ENCODE measurements at places on chromosomes 2 and 18.

GRCh38 chr18:21803495-21803894 is 62.9 kb downstream of the MIB1 start:
- DNase-seq, result no peak

DNA sequence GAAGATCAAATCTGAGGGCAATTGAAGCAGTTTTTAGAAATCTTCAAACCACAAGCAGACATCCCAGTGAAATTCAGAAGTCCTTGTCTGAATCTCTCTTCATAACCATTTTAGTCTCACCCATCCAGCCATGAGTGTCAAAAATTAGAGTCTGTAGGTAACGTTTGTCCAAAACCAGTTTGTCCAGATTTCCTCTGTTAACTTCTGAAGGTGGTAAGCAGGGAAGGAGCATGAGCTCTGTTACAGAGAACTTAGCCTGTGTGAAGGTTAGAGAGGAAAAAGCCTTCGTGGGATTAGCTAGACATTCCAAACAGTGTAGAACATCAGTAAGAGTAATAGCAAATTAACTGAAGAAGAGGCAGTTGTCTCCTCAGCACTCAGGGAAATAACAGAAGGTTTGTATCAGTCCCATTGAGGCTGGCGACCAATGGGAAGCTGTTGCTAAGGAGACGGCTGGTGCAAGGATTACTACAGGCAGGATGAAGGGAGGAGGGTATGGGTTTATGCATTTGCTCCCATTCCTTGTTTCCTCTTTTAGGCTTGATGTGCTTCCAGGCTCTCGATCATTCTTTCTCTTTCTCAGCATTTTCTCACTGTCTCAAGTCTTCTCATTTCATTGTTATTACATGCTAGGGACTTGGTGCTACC is 8.7 kb upstream of the GPR155 start:
- no peak for DNase-seq

DNA sequence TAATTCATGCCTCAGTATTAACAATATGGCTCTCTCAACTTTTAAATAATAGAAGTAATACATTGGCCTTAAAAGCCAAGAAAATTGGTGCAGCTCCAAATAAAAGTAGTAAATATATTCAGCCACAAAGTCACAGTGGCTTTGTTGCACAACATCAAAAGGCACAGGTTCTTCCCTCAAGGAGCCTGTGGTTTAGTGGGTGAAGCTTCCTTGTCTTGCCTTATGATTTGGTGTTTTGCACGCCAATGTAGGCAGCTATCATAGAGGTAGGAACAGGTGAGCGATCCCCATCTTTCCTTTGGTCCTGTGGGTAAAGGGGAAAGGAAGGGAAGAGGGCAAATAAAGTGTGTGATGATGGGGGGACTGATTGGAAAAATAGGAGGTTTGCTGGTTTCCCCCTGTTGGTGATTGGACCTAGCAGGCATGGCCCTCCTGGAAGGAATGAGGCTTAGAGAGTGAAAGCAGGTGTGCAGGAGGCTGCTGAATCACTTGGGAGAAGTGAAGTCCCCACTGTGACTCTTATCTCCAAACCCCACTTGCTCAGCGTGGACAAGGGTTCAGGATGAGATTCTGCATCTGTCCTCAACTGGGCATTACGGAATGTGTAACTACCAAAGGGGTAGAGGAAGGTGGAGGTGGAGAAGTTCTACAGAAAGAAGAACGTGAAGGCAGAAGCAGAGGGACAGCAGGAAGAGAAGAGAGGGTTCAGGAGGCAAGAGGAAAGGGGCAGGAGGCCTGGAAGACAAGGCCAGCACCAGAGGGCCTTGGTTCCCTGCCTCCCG is 20.1 kb upstream of the TNP1 start:
- DNase-seq, result no peak

DNA sequence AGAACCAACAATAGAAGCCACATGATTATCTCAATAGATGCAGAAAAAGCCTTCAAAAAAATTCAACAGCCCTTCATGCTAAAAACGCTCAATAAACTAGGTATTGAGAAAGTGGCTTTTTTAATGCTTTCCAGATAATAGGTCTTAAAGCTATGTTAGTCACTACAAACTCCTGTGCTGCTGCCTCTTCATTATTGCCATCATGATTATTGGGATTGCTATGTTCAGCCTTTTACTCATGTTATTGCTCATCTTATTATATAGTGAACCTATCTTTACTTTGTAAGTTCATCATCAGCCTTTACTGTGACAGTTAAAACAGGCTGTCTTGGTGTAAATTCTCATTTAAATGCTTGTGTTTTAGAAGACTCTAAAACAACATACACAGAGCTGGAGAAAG is 1557.2 kb upstream of the ZEB2 start:
- no peak for DNase-seq

GRCh38 chr2:49241501-49241900 is 87.2 kb upstream of the FSHR start:
- no peak for DNase-seq

- DNase-seq, result no peak
These were observed 56.7 kb downstream of the NFATC1 start for GRCh38 chr18:79452190-79452990.

GRCh38 chr18:11504962-11505361 is 104.4 kb upstream of the SLC35G4 start:
- DNase-seq, result no peak

GRCh38 chr18:7856116-7856515 is 289.0 kb downstream of the PTPRM start:
- DNase-seq, result no peak

GRCh38 chr2:227657199-227657845 is 9.3 kb upstream of the SCYGR5 start:
- no peak for DNase-seq

DNA sequence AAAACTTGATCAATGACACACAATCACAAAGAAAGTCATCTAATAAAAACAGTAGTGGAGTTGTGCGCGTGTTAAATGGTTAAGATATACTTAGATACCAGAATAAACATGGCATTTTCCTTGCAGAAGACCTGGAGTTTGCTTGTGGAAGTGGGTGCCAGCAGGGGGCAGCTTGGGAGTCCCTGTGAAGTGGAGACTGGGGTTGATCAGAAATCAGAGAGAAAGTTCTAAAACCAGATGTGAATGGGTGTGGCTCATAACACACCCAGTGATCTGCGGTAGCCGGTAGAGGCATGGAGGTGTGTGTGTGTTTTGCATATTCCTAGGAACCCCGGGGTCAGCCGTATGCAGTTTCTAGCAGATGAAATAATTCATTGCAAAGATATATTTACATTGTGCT is 300.1 kb upstream of the TRIB2 start:
- DNase-seq, result no peak

DNA sequence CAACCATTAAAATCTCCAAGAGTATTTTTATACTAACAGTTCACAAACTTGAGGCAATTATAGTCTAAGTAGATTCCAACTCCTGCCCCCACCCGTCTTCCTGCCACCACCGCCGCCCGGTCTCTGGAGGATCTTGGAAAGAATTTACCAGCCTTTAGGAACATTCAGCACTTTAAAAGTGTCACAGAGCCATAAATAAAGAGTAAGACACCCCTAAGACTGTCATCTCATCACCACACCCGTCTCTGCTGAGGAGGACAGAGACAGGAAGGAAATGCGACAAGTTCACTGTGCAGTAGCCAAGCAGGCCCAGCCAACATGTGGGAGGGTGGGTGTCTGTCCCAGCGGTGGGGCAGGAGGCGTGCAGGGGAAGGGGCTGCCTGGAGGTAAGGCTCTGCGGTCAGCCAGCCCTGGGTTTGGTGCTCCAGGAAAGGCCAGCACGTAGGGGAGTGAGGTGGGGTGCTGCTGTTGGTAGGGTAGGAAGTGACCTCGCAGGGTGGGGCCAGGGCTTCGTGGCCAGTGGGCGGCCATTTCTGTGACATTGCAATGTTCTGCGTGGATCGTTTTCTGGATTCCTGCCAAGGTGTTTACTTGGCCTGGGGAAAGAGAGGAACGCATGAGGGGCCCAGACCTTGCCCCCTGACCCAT is 111.6 kb downstream of the FAM210A start:
- no peak for DNase-seq

- no peak for DNase-seq
These were observed 11.9 kb downstream of the STON1 start for GRCh38 chr2:48541666-48542389.

GRCh38 chr18:59669872-59670657 is 27.2 kb downstream of the CCBE1 start:
- DNase-seq, result no peak

GRCh38 chr2:187390891-187391290 is 57.2 kb downstream of the CALCRL start:
- DNase-seq, result no peak

DNA sequence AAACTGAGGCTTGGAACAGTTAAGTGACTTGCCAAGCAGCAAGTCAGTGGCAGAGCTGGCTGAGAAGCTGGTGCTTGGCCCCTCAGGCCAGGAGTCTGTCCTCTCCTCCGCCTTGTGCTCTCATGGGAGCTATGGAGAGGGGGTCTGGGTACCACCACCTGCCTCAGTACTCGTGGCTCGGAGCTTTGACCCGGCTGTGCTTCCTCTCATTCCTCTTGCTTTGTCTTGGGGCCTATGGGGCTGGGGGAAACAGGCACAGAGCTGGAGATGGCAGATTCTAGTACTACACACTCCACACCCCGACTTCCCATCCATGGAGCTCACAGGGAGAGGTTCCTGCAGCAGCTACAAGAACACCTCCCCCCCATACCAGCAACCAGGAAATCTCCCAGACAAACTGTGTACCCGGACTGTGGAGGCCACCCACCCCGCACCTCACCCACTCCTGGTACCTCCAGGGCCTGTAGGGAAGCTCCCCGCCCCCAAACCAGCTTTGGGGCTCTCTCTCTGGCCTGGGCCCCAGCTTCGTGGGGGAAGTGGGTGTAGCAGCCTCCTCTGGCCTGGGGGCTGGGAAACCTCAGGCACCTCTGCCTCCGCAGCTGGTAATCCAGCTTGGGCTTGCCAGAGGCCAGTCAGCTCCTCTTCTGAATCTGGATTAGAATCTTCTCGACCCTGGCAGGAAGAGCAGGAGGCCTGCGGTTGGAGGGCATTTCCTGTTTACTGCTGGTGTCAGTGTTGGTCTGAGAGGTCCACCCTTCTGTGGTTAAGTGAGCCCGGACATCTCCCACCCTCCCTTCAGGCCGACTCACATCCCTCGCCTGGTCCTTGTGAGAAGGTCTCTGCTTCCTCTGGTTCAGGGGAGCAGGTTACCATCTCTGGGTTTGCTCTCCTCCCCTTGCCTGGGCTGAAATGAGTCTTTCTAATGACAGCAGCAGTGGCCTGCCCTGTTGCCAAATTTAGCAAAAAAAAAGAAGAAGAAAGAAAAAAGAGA is 22.3 kb upstream of the RHOB start:
- DNase-seq, result no peak

GRCh38 chr2:121591199-121591598 is 58.1 kb downstream of the CLASP1 start:
- DNase-seq, result no peak

GRCh38 chr2:239710953-239711861 is 310.4 kb upstream of the HDAC4 start:
- no peak for DNase-seq

- no peak for DNase-seq
These were observed 13.0 kb downstream of the AMER3 start for GRCh38 chr2:130768191-130768855.

DNA sequence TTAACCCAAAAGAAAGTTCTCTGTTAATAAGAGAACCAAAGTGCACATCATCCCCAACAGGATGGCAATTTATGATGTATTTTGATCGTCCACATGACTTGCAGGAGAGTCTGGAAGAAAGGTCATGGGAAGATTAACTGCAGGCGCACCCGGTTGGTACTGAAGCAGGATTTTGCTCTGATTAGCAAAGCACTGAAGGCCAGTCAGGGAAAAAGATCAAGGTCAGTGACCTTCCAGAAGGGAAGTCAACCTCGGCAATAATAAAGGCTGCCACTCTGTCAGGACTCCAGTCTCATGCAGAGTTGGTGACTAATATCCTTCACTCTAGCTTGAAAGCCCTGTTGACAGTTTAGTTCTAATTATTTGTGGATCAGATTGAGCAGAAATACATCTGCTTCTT is 432.7 kb upstream of the RAB12 start:
- DNase-seq, result no peak

DNA sequence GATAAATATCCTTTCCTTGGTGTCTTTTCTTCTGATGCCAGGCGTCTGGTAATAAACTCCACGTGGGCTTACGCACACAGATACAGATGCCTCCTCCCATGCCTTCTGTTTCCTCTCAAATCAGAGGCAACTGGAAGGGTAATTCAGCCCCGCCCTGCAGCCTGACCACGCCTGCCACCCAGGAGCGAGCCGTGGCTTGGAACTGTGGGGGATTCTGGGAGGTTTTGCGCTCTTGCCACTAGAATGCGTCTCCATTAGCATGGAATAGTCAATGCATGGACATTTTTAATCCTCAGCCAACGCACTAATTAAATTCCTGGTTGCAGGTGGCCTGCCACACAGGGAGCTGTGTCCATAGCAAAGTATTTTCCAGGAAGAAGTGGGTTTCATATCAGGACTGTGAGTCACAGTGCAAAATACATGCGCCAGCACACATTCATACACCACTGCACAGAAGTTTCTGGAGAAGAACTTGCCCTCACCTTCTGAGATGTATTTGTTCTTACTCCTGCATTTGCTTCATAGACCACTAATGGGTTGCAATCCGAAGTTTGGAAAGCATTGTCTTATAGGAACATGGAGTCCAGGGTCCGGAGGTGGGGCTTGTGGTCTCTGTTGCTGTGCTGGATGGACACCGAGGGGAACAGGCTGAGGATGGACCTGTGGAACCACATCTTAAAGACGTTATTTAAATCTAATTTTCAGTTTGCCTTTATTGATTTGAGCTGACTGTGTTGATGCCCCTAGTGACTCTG is 151.4 kb downstream of the LDLRAD4 start:
- no peak for DNase-seq

DNA sequence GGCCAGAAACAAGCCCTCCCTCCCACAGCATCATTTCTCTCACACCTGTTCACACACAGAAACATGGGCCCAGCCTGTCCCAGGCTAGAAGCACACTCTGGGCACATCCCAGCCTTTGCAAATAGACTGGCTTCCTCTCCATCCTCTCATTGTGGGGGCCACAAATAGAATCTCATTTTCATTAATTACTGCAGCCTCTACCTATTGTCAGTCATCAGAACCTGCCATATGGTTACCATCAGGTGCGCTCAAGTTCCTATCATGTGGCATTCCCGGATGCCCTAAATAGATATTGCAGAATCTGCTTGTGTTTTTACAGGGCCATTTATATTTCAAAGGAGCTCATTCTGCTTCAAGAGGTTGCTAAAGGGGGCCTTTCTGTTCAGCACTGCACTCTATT is 460.7 kb downstream of the BCL11A start:
- no peak for DNase-seq

- DNase-seq, result no peak
These were observed 38.9 kb downstream of the DHX57 start for GRCh38 chr2:38836791-38837190.

DNA sequence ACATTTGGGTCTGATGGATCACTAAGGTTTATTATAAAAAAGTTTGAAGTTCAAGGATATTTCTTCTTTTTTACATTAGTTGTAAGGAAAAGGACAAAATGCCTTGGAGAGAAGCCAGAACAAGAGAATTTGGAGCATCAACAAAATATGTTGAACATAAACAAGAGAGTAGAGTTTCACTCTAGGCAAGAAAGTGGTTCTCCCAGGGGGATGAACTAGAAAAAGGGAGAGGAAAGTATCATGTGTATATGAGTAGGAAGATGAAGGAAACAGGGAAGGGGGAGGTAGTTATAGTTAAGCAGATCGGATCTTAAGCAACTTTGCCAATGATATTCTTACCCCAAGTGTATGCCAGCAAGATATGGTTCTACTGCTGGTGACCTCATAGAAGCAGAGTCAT is 63.8 kb upstream of the GALNT3 start:
- DNase-seq, result no peak
